ENCODE measurements at places on chromosomes 12 and 14. TPM values are rescaled to one million over a fixed set of nuclear protein-coding genes. Genes with fewer than 3 reads are reported as not detected.

C1R gene
- total RNA-seq = 7.8 TPM

DNA sequence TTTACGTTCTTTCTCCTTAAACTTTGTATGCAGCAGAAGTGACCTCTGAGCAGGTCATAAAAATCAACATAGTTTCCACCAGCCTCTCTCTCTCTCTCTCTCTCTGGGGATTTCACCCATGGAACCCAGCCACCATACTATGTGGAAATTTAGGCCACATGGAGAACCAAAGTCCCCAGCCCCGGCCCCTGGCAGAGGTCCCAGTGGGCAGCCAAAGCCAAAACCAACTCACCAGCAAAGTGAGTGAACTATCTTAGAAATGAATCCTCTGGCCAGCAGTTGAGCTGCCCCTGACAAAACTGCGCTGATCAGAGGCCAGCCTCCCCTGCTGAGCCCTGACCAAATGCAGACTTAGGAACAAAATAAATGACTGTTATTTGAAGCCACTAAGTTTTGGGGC lies 9.2 kb downstream of the DUSP6 start:
- no peaks in the 10 kb centered on the region for H3K27me3 ChIP-seq
- H3K4me1 ChIP-seq = peaks cover 24% of the 10 kb centered on the region
- H3K27ac ChIP-seq = no peak overlapping the region
- H3K4me3 ChIP-seq = no peak overlapping the region
- no peaks in the 10 kb centered on the region for H3K36me3 ChIP-seq

GRCh38 chr14:65453807-65454480 lies 41.4 kb downstream of the FUT8 start:
- H3K27ac ChIP-seq = no peak overlapping the region
- no peak for DNase-seq
- no peak overlapping the region for H3K4me3 ChIP-seq
- H3K4me1 ChIP-seq = no peaks in the 10 kb centered on the region

- H3K27ac ChIP-seq = no peak overlapping the region
- no peak overlapping the region for H3K4me3 ChIP-seq
- H3K36me3 ChIP-seq = no peaks in the 10 kb centered on the region
- no peaks in the 10 kb centered on the region for H3K27me3 ChIP-seq
- H3K4me1 ChIP-seq = peaks cover 6% of the 10 kb centered on the region
Observed at GRCh38 chr14:100448376-100448775, 125.2 kb downstream of the SLC25A47 start.

DNA sequence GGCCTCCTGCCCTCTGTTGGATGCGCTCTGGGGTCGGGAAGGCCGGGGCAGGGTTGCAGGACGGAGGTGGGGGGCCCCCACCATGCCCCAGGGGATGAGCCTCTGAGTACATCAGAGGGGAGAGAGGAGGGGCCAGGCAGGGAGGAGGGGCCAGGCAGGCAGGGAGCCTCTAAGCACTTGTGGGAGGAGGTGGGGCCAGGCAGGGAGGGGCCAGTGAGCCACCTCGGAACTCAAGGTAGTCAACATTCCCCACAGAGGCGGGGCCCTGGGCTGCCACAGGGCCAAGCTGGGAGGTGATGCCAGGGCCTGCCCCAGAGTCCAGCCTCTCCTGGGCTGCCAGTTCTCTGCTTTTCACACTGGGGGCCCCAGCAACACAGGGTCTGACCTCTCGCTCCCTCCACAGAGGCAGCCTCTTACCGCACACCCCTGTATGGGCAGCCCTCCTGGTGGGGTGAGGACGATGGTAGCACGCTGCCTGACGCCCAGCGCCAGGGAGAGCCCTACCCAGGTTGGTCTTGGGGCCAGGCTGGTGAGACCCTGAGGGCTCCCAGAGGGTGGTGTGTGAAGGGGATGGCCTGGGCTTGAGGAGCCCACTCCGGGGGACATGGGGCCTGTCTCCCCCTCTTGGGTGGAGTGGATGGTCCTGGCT lies 17.4 kb downstream of the CEP170B start:
- no peak for DNase-seq
- no peak overlapping the region for H3K4me3 ChIP-seq
- no peaks in the 10 kb centered on the region for H3K36me3 ChIP-seq
- H3K27me3 ChIP-seq = no peaks in the 10 kb centered on the region
- no peak overlapping the region for H3K27ac ChIP-seq

Measured in natural killer cell (primary cell).